ENCODE measurements at places on chromosomes 3 and 15.

- DNase-seq: no peak
These were observed 177.0 kb downstream of the RAP2B start for GRCh38 chr3:153339065-153339464.

GRCh38 chr3:65130782-65131181 lies 443.0 kb upstream of the ADAMTS9 start:
- DNase-seq: no peak

- no peak for DNase-seq
These were observed 87.3 kb downstream of the PGPEP1L start for GRCh38 chr15:98920091-98920880.

- no peak for DNase-seq
These were observed 548.0 kb upstream of the CCDC54 start for GRCh38 chr3:106829206-106829605.

DNA sequence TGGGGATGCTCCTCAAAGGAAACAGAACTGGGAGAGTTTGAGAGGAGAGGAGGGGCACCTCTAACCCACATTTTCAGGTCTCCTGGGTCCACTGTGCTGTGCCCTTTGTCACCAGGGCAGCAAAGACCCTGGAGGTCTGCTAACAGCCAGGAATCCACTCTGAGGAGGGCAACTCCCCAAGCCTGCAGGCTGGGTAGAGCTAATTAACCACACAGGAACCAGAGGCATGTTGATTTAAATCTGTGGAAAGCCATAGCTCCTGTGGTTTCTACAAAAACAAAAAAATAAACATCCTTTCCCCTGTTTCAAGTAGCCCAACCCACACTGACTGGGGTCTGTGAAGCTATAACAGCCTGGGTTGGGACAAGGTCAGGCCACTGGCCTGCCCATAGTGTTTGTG lies 2.2 kb upstream of the BSN start:
- DNase-seq: no peak

DNA sequence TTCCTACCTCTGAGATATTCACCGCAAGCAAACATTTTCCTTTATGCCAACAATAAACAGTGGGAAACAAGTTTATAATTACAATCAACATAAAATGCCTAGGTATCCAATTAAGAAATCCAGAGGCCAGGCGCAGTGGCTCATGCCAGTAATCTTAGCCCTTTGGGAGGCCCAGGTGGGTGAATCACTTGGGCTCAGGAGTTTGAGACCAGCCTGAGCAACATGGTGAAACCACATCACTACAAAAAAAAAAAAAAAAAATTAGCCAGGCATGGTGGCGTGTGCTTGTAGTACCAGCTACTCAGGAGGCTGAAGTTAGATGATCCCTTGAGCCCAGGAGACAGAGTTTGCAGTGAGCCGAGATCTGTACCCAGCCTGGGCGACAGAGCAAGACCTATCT lies 17.3 kb downstream of the TBC1D2B start:
- DNase-seq: no peak

GRCh38 chr3:122356402-122356801 lies 26.6 kb downstream of the MIX23 start:
- DNase-seq: no peak

DNA sequence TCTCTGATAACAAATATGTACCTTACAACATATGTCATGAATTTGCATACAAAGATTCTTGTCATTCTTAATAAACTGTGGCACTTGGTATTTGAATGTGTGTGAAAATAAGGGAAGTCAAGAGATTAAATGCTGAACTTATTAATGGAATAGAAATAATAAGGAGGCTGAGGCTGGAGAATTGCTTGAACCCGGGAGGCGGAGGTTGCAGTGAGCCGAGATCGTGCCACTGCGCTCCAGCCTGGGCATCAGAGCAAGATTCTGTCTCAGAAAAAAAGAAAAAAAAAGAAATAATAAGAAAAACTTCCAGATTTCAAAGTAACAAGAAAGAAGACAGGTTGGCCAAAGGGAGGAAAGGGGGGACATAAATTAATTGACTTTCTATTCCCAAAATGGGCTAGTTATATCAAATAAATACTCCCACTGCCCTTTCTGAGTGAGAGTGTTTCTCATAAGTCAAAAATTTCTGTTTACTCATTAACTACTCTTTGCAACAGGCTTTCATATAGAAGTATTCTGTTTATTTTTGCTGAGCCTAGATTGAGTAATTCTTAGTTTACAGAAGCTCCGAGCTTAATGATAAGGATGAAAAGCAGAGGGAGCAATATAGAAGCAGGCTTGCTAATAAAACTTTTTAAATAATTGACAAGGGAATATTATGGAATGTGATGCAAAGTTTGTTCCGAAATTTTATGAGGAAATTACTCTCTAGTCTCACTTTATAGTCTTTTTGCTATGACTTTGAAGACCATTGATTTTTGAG lies 25.6 kb downstream of the KNG1 start:
- no peak for DNase-seq

DNA sequence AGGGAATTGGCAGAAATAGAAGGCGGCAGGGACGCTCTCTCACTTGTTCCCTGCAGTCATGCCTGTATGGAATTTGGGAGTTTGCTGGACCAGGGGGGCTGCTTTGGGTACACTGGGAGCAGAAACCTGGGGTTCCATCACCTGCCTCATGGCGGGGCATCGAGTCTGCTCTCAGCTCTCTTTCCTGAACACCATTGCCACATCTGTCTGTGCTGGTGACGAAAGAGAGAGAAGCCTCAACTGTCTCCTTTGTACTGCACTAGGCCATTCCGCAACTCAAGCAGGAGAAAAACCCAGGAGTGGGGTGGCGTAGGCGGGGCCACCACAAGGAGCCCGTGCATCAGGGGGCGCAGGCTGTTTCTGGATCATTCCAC lies 14.0 kb downstream of the TMEM158 start:
- DNase-seq: no peak

- DNase-seq: no peak
These were observed 5.5 kb downstream of the TM2D3 start for GRCh38 chr15:101646672-101647071.

- no peak for DNase-seq
These were observed 98.2 kb downstream of the PLCH1 start for GRCh38 chr3:155646669-155647068.

GRCh38 chr3:49170744-49171118 lies 667 bp upstream of the KLHDC8B start:
- DNase-seq: no peak

DNA sequence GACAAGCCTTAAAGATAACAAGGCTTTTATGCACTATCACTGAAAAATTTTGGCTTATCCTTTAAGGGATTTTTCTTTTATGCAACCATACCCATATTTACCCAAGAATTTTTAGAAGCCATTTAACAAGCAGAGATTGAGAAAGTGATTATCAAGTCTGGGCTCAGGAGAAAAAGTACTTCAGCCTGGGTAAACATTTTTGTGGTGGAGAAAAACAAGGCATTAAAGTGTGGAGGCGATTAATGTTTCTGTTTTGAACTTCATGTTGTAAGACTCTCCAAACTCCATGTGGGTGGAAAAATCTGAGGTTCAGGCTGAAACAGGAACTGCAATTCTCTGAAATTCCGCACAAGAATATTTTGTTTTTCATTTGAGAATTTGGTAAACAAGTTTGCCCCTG lies 260.4 kb upstream of the KCNMB2 start:
- no peak for DNase-seq

DNA sequence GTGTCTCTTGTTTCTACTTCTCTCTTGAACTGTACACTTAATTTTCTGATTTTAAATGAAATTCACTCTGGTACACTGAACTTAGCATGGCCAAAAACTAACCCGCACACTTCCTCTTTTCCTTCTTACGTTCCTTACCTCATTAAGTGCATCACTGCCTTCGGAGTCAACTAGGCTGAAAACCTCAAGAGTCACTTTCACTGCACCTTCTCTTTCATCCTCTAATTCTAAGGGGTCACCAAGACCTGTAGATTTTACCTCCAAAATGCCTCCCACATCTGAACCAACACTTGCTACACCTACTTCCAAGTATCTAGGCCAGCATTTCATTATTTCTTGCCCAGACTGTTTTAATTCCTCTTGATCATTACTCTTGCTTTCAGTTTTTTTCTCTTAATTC lies 6.6 kb downstream of the CBLB start:
- no peak for DNase-seq

- DNase-seq: no peak
These were observed 6.9 kb downstream of the CORO2B start for GRCh38 chr15:68585574-68586273.

DNA sequence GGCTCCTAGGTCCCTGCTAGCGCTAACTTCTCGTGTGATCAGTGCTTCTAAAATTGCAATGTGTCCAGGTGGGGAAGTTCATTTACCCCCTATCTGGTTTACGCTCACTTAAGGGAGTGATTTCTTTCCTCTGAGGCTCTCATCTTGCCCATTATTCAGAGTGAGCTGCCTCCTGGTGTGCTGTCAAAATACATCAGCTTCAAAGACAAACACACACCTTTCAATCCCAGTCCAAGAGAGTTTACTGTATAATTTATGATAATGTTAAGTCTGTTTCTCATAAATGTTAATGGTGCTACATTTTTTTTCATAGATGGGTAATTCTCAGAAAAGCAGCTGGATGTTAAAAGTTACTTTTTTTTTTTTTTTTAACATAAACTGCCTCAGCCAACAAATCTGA lies 112.3 kb downstream of the RORA start:
- no peak for DNase-seq

Data from Kasumi-1 (cell line).